NCI-H226 (cell line): ENCODE measurements at places on chromosomes 5 and 9.

- no peak for DNase-seq
These were observed 11.4 kb downstream of the LRRC8A start for GRCh38 chr9:128893354-128893753.

GRCh38 chr9:92804727-92805126 is 40.1 kb upstream of the BICD2 start:
- no peak for DNase-seq

DNA sequence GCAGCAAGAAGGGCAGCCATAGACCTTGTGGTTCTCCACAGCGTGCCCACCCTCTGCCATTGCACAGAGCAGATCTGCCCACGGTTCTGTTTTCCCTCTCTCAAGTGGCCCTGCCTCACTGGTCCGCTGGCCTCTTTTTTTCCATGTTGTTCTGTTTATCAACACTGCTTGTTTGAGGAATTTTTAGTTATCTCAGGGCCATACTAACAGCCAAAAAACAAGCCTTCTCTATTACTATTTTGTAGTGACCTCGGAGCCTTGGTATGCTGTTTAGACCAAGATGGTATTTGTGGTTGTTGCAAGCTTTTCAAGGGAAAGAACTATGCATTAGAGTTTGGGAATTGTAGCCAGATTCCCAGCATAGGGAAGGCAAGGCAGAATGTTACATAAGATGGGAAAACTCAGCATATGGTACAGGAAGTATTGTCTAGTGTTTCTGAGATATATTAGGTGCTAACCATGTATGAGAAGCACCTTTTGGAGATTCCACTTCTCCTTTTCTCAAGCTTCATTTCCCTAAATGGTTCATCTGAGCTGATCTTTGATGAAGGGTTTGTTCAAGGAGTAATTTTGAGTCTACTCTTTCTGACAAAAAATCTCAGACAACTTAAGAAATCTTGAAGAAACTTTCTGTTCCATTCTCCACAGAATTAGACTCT is 54.3 kb downstream of the NUP214 start:
- DNase-seq = peak; percentile 90

DNA sequence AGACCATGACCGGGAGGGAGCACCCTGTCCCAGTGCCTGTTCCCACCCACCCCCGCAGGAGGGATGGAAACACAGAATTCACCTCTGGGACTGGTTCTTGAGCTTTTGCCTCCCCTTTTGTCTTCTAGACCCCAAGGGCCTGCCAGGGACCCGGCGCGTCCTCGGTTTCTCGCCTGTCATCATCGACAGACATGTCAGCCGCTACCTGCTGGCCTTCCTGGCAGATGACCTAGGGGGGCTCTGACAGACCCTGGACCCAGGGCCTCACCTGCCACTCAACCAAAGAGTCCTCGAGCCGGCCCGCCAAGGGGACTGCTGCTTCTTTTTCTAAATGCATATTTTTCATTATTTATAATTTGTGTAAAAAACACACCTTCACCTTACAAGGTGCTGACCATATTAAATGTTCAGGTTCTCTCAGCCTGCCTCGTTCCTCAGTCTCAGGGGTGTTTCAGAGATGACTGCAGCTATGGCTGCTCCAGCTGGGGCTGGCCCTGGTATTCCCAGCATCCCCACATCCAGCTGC is 16.9 kb downstream of the CARD19 start:
- no peak for DNase-seq

GRCh38 chr5:80103371-80103770 is 68.2 kb downstream of the THBS4 start:
- no peak for DNase-seq

DNA sequence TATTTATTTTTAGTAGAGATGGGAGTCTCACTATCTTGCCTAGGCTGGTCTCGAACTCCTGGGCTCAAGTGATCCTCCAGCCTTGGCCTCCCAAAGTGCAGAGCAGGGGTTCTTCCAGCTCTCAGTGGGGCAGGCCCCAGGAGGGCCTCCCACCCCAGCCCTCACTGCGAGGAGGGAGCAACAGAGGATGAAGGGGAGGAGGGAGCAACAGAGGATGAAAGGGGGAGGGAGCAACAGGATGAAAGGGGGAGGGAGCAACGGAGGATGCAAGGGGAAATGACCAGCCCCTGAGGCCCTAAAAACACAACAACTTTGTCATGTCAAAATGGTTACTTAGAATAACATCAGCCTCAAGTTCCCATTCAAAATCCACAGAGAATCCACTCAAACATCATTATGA is 10.0 kb downstream of the TRIM14 start:
- DNase-seq = no peak

- peak; percentile 86 for DNase-seq
These were observed 194.6 kb downstream of the AOPEP start for GRCh38 chr9:94921092-94921471.

DNA sequence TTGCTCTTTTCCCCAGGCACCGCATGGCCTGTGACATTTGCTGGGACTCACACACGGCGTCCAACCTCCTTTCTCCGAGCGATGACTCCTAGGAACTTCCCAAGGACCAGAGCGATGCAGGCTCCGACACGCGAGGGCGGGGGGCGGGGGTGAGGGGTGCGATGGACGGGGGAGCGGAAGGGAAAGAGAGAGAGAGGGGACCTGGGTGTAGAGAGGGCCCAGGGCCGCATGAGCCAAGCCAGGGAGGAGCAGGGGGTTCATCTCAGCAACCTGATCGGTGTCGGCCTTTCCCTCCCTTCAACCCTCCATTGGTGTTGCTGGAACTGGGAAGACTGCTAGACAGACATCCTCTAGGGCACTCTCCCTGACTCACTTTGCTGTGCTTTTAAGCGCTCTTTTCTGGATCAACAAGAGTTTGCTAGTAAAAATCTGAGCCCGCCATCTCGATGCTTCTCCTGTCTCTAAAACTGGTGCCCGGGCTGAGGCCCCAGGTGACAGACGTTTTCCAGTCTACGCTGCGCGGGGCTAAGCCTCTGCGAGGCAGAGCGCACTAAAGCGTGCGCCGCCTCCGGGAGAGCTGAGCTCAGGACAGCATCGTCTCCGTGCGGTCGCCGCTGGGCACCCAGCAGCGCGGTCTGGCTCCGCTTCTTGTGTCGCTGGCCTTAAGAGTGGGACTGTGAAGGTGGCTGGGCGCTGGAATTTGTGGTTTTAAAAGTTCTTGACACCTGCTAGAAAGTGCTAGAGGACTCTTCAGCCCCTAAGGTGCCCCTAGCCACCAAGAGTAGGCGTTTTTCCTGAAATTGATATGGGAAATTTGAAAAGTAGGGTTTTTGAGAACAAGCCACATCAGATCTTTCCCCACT is 1.0 kb upstream of the TSLP start:
- no peak for DNase-seq

- no peak for DNase-seq
These were observed 816.4 kb downstream of the SEMA5A start for GRCh38 chr5:8729437-8729836.

DNA sequence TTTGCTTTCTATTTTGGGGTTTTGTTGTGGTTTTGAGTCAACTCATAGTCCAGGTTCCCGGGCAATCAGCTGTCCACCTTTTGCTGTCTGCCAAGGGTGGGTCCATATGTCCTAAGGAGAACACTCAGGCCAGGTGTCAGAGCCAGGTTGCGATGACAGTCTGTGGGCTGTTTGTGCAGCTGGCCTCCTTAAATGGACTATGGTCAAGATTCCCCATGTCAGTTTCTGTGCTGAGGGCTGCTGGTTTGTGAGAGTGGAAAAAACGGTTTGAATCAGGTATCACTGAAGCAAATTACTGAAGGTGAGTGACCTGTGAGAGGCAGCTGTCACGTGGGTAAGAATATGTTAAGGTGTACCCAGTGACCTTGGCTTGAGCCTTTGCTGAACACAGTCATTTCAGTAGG is 33.0 kb downstream of the SNX30 start:
- no peak for DNase-seq

- no peak for DNase-seq
These were observed 435.4 kb downstream of the ZSWIM6 start for GRCh38 chr5:61767231-61768080.
